Activated T-cell treated with anti-CD3 and anti-CD28 coated beads for 48 hours (primary cell): ENCODE measurements at places on chromosomes 12 and 14.
A peak's percentile ranks its signal among the peaks of the same experiment; 100 is the strongest.

DNA sequence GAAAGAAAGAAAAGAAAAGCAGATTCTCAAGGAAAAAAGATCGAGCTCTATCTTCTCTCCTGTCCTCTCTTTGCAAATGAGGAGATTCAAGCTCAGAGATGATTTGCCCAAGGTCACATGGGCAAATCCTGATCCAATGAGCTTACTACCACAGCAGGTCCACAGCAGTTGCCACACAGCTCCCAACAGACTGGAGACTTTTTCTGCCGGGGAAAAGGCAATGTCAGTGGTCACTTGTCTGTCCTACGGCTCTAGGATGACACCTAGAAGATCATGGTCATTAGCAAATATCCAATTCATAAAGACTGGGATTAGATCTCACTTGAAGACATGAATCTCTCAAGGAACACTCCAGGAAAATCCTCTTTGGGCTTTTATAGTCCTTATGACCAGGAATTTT lies 58.8 kb downstream of the TTC7B start:
- DNase-seq: no peak

- peak; percentile 70 for DNase-seq
Observed at GRCh38 chr12:2583091-2583497, 211.7 kb upstream of the FKBP4 start.

GRCh38 chr12:110310763-110311162 lies 29.7 kb downstream of the ATP2A2 start:
- no peak for DNase-seq

DNA sequence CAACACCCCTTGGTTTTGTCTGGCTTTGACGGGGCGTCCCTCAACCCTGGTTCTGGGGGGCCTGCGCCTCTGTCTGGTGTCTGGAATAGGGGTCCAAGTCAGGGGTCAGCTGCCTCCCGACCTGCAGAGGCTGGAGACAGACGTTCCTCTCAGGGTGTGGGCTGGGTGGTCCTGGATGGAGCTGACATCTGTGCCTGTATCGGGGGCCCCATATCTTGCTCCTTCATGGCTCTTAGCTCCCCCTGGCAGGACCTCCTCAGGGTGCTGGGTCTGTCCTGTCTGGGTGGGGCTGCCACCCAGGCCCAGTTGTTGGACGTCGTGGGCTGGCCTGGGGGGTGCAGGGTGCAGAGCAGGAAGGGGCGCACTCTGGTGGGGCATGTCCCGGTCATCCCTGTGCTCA lies 374.8 kb downstream of the TMEM121 start:
- no peak for DNase-seq

GRCh38 chr12:129984106-129984505 lies 80.3 kb upstream of the TMEM132D start:
- no peak for DNase-seq

DNA sequence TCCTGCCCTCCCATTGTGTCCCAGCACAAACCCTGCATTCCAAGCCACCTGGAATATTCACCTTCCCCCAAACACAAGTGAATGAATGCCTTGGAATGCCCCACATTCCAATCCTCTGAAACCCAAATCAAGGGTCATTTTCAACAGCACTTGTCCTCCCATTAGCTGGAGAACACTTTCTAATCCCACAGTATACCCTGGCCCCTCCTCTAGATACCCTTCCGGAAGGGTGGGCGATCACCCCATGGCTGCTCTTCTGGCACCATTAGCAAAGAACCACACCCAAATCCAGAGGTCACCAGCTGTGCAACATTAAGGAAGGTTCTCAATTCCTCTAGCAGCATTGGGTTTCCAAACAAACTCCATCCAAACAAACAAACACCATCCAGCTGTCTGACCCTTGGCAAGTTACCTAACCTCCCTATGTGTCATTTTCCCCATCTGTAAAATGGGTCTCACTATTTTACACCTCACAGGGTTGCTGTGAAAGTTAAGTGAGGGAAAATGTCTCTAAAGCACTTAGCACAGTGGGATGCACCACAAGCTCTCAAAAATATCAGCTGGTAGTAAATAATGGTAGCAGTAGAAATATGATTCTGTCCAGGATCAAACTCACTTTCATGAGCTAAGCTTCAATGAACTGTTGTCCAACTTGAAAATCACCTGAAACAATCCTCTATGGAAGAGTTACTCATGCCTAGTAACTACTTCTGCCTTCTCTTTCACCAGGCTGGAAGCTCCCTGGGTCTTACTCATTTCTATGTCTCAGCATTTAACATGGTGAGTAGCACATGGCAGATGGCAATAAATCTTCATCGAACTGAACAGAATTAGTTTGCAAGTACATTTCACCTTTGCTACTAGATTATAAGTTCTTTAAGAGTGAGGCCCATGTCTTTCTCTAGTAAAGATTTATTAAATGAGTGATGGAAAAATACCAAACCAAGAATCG lies 5.3 kb downstream of the NUAK1 start:
- no peak for DNase-seq

- no peak for DNase-seq
Observed at GRCh38 chr14:83483063-83483462, 1949.4 kb upstream of the SEL1L start.

DNA sequence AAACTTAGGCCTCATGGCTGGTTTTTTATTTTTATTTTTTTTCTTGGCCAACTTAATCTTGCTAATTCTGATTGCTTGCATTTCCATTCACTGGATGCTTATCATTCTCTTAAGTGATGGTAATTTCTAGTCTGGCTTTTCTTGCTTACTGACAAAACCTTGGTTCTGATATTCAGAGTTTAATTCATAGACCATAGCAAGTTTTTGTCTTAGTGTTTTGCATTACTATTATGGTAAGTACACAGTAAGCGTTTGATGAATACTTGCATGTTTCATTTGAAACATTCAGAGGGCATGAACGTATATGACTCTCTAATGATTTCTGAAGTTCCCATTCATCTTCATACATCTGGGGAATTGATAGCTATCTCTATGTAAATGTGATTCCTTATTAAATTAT lies 55.8 kb downstream of the GPHN start:
- DNase-seq: no peak

GRCh38 chr12:110745542-110746284 lies 3.0 kb upstream of the PPP1CC start:
- no peak for DNase-seq

DNA sequence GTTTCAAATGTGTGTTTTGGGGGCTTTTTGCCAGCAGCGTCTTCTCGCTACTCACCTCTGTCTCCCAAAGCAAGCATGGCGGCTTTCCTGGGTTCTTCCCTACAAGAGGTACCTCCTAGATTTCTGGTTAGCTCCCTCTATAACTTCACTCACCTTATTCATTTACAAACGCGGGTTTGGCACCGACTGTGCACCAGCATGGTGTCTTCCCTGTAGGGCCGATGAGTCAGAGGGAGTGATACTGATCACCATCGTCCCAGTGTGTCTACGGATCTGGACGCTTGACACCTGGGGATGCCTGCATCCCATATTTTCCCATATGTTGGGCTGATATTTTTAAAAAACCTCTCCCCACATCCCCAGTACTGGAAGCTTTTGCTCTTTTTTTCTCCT lies 8.0 kb upstream of the SERPINA12 start:
- no peak for DNase-seq

- DNase-seq: no peak
Observed at GRCh38 chr12:108363165-108363564, 24.1 kb upstream of the CMKLR1 start.
